ENCODE measurements at places on chromosomes 12 and 14.

GRCh38 chr14:69260861-69261564, 1.1 kb downstream of the GALNT16 start:
- DNase-seq, result no peak

DNA sequence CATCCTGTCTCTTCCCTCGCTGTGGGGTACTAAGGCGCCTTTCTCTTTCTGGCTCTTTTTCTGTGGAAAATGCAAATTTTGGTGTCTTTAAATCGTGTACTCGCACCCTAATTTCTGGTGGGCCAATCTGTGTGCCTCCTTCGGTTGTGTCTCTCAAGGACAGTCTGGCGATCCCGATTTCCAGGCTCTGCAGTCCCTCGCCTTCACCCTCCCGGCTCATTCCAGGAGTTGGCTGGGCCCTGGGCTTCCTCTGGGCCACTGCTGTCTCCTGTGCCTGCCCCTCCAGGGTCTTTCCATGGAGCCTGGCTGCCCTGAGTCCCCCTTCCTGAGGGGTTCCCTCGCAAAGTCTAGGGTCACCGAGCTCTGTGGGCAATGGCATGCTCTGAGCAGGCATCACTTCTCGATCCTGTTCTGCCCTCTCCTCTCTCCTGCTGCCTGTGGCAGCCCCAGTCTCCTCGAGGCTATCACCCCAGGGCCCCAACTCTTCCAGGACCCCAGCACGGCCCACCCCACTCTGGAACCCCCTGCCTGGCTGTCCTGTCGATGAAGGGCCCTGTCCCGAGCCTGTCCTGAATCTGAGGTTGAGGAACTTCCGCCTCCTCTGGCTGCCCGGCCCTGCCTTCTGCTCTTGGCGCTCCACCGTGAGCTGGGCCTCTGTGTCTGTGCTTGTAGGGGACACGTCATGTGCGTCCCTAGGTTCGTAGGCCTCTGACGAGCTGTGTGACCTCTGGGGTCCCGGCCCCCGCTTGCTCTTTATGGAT, 24.1 kb downstream of the AHNAK2 start:
- DNase-seq, result no peak

- DNase-seq, result no peak
Measured at GRCh38 chr14:67483579-67484285, 4.8 kb downstream of the TMEM229B start.

GRCh38 chr12:40577834-40578233, 114.4 kb upstream of the CNTN1 start:
- no peak for DNase-seq

GRCh38 chr14:73797543-73798265, 53.9 kb upstream of the PTGR2 start:
- DNase-seq, result no peak

- DNase-seq, result no peak
Measured at GRCh38 chr14:38989922-38990546, 113.0 kb downstream of the SEC23A start.
